ENCODE measurements at places on chromosomes 7 and 10. TPM values are rescaled to one million over a fixed set of nuclear protein-coding genes. Genes with fewer than 3 reads are reported as not detected.

VAX1 gene
- not detected for total RNA-seq

TPK1 gene
- 10.7 TPM for total RNA-seq

ENTPD1 gene
- total RNA-seq: 14.9 TPM

OR2A12 gene
- not detected for total RNA-seq

LOXL4 gene
- not detected for total RNA-seq

SRGN gene
- total RNA-seq: 166 TPM

SPDYE2B gene
- not detected for total RNA-seq

C10orf53 gene
- total RNA-seq: not detected

GLI3 gene
- total RNA-seq: not detected

KLF14 gene
- total RNA-seq: not detected

KIAA1549 gene
- total RNA-seq: 1.2 TPM

POLR2J2 gene
- total RNA-seq: 20.6 TPM

SMKR1 gene
- 1.3 TPM for total RNA-seq

GIMAP4 gene
- 174 TPM for total RNA-seq

CREB5 gene
- not detected for total RNA-seq

IFIT1B gene
- total RNA-seq: not detected
